Occipital lobe (tissue), 3 donors: ENCODE measurements at places on chromosomes 4 and X. TPM values are rescaled to one million over a fixed set of nuclear protein-coding genes. Genes with fewer than 3 reads are reported as not detected.

DNA sequence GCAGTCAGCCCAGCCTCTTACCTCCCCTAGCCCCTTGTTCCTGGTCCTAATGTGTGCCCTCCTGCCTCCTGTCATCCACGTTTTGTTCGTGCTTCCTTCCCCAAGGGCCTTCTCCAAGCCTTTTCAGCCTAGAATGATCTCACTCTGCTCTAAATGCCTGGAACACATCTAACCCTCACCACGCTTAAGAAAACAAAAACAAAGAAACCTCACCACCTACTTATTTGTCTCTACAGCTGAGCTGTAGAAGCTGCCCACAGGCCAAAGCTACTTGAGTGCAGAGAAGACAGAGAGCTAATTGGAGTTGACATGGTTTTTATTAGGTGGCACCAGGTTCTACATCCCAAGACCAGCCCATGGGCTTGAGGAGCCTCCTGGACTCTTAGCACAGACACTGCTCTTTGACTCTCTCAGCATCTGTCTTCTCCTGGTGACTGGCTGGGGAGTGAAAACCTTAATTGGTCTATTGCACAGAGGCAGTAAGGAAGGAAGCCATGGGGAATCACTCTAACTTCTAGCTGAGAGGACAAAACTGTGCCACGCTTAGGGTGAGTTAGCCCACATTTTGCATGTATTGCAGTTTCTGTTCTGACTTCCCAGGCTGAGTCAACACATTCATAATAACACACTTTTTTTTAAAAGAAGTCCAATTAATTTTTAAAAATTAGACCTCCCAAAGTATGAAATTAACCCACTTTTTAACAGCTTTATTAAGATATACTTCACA, 52.3 kb upstream of the PDK3 start:
- DNase-seq: no peak

DNA sequence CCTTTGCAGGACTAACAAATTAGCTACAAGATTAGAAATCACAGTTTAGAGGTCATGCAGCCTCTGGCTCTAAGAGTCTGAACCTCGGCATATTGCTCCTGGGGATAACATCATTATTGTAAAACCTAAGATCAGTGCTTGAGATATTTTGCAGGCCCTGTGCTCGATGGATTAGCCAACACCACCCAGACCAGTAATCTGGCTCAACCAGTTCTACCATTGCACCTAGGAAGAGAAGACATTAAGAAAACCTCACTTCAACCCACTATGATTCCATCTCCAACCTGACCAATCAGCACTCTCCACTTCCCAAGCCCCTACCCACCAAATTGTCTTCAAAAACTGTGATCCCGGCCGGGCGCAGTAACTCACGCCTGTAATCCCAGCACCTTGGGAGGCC, 43.6 kb downstream of the WFS1 start:
- DNase-seq: no peak

The NPFFR2 gene
- total RNA-seq: not detected

The TCEAL9 gene
- total RNA-seq: 36.5 TPM

The PI4K2B gene
- total RNA-seq: 8.7 TPM

- no peak for DNase-seq
Measured at GRCh38 chrX:25536307-25536970, 520.7 kb upstream of the ARX start.

DNA sequence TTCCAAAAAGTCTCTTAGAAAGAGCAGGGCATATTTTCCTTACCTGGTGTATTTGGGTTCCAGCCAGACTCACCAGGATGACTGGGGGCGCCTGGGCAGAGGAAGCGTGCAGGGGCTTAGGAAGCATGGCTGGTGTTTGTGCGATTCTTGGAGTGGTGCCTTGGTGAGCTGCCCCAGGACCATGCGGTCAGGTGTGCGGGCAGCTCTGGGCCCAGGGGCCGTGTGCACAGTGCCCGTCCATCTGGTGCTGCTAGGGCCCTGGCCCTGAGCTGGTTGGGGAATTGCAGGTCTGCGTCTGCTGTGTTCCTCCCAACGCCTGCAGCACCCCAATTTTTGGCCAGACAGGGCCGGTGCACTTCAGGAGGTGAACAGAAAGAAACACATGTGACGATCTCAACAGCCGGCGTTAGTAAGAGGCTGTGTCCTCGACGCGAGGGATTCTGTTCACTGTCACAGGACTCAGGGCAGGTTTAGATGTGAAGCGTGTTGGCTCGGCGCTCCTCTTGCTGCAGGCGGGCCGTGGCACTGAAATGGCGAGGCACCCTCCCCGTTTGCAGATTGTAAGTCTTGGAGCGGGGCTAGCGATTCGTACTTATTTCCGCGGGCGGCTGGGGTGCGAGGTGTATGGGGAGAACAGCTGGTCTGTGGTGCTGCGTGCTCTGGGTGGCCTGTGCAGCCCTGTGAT, 15.2 kb downstream of the RGS12 start:
- DNase-seq: no peak

DNA sequence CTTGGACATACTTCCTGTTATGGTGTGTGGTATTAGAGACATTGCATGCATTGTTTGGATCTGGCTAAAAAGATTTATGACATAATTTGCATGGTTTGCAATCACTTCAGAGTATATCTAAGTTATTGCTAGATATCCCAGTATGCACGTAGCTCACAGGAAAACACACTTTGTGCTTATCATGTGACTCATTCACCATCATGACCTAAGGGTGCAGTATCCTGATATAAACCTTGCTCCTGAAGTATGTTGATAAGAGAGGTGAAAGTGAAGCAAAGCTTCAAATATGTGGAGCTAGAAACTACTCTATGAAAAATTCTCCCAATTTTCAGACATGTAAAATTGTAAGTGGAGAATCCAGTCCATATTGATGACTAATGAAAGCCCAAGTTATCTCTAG, 46.9 kb upstream of the GRXCR1 start:
- no peak for DNase-seq

DNA sequence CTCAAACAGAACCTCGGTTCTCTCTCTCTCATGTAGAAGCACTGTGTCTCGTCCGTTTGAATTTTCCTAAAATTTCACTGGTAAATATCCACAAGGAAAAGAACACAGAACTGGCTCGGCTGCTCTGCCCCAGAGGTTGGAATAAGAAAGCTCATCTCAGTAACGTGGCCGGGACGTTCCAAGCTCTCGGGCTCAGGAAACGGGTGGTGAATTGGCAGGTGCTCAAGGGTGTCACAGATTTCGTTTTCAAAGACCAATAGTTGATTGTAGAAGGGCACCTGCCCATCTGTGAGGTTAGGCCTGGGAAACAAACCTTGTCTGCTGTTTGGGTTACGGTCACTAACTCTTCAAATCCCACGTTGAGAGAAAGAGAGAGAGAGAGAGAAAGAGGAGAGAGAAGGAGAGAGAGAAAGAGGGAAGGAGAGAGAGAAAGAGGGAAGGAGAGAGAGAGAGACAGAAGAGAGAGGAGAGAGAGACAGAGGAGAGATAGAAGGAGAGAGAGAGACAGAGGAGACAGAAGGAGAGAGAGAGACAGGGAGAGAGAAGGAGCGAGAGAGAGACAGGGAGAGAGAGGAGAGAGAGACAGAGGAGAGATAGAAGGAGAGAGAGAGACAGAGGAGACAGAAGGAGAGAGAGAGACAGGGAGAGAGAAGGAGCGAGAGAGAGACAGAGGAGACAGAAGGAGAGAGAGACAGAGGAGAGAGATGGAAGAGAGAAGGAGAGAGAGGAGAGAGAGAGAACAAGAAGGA, 106.6 kb downstream of the CRLF2 start:
- no peak for DNase-seq

GRCh38 chr4:8312976-8313375, 43.4 kb downstream of the HTRA3 start:
- DNase-seq: no peak

GRCh38 chr4:66252291-66252690, 582.0 kb upstream of the EPHA5 start:
- DNase-seq: no peak

- no peak for DNase-seq
Measured at GRCh38 chr4:124629681-124630080, 82.9 kb downstream of the ANKRD50 start.

DNA sequence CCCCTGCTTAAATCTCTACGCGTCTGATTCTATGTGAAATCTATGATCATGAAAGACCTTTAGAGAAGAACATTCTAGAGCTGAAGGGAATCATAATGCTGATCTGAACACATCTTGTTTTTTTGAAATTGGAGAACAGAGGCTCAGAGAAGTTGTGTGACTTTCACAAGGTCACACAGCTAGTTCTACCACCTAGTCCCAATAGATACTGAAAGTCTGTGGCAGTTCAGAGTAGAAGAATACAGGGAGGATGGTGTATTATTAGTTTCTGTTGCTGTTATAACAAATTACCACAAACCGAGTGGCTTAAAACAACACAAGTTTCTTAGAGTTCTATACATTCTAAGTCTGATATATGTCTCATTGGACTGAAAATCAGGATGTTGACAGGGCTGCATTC, 14.5 kb downstream of the CYP2U1 start:
- DNase-seq: no peak

GRCh38 chr4:127623797-127624083, 9.0 kb upstream of the INTU start:
- DNase-seq: no peak

The UGT2B15 gene
- total RNA-seq: not detected

- no peak for DNase-seq
Measured at GRCh38 chr4:135598151-135598550, 1396.6 kb upstream of the PABPC4L start.

DNA sequence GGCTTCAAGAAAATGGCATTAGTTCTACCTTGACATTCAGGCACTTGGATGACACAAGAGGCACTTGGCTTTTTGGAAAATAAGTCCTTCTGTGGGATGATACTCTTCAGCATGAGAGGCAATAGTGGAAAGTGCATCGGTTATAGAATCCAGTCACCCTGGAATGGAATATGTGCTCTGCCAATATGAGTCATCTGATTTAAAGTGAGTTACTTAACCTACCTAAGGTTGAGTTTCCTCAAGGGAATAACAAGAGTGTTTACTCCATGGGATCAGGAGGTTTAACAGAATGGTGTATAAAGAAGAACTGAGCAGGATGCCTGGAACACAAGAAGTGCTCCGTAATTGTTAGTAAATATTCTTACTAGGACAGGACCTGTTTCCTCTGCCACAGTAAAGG, 10.7 kb downstream of the SLC39A8 start:
- no peak for DNase-seq

- DNase-seq: no peak
Measured at GRCh38 chr4:119598521-119598920, 30.1 kb downstream of the PDE5A start.

DNA sequence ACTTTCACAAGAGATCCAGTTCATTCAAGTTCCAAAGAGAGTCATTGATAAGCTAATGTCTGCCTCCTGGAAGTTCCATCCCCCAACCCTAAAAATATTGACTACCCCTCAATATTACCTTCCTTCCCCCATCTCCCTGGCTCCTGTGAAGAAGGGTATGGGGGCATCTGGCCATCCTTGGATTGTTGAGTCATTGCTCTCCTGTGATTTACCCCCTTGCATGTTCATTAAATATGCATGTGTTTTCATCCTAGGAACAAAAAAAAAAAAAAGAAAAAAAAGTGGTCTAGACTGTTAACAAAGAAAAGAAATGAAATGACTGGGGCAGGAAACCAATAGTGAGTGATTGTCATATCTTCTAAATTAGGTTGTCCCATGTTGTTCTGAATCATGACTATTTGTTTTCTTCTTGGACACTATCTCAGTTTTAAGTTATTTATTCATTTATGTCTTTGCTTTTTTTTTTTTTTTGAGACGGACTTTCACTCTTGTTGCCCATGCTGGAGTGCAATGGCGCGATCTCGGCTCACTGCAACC, 51.9 kb upstream of the HUWE1 start:
- DNase-seq: no peak

The PDGFC gene
- 29.0 TPM for total RNA-seq

DNA sequence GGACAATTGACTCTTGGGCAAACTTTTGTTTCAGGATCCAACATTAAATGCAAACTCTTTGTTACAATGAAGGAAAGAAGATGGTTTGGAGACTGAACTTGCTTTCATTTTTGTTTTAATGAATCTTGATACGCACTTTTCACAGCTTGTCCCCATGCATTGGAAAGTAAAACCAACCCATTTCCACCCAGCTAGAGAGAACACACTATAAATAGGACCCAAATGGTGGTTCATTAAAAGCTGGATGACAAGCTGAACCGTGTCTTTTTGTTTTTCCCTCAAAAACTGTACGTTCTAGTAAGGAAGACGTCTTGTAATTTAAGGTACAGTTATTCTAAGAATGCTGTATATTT, 95.3 kb upstream of the EGFL6 start:
- DNase-seq: no peak

GRCh38 chr4:143025081-143025704, 159.5 kb upstream of the USP38 start:
- DNase-seq: no peak

GRCh38 chrX:110992611-110993010, 103.4 kb upstream of the PAK3 start:
- no peak for DNase-seq

The MAGEA4 gene
- not detected for total RNA-seq

DNA sequence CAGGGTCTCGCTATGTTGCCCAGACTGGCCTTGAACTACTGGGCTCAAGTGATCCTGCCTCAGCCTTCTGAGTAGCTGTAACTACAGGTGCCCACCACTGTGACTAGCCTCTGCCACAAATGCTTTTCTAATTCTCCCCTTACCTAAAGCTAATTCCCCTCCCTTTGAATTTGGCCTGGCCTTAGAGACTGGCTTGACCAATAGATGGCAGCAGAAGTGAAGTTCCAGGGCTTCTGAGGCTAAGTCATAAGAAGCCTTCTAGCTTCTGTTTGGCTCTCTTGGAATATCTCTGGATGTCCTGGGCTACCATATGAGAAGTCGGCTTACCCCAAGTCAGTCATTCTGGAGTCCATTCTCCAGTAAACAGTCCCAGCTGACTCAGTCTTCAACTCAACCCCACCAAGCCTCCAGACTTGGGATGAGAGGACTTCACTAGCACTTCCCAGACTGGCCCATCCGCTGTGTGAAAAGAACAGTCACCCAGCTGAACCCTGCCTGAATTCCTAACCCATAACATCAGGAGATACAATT, 61.0 kb downstream of the HPRT1 start:
- DNase-seq: no peak

- DNase-seq: no peak
Measured at GRCh38 chrX:47637546-47638195, 7.9 kb upstream of the CFP start.

- no peak for DNase-seq
Measured at GRCh38 chr4:236028-236427, 69.2 kb downstream of the ZNF732 start.

GRCh38 chrX:13419918-13420317, 100.1 kb upstream of the ATXN3L start:
- no peak for DNase-seq

- no peak for DNase-seq
Measured at GRCh38 chr4:35464964-35465528, 779.3 kb downstream of the ARAP2 start.

- no peak for DNase-seq
Measured at GRCh38 chrX:107834275-107835201, 8.9 kb downstream of the MID2 start.
